ENCODE measurements at places on chromosomes 6 and 20. TPM values are rescaled to one million over a fixed set of nuclear protein-coding genes. Genes with fewer than 3 reads are reported as not detected.

- peaks cover 16% of the 10 kb centered on the region for H3K4me1 ChIP-seq
- peaks cover 33% of the 10 kb centered on the region for H3K27me3 ChIP-seq
- H3K27ac ChIP-seq = no peak overlapping the region
- H3K36me3 ChIP-seq = no peaks in the 10 kb centered on the region
Observed at GRCh38 chr6:84766799-84767525, 2.6 kb upstream of the TBX18 start.

GRCh38 chr6:105251689-105252088, 71.9 kb upstream of the POPDC3 start:
- DNase-seq = no peak
- H3K27ac ChIP-seq = no peak overlapping the region
- H3K27me3 ChIP-seq = peaks cover 3% of the 10 kb centered on the region
- no peaks in the 10 kb centered on the region for H3K36me3 ChIP-seq
- H3K4me1 ChIP-seq = peaks cover 4% of the 10 kb centered on the region

- peaks cover 5% of the 10 kb centered on the region for H3K36me3 ChIP-seq
- no peak for DNase-seq
- no peak overlapping the region for H3K27ac ChIP-seq
- peaks cover 11% of the 10 kb centered on the region for H3K27me3 ChIP-seq
- H3K4me3 ChIP-seq = no peak overlapping the region
- H3K4me1 ChIP-seq = no peaks in the 10 kb centered on the region
Observed at GRCh38 chr20:41377275-41377674, 10.7 kb upstream of the EMILIN3 start.

The ZBTB12 gene
- total RNA-seq = 16.2 TPM
